GM12878 (cell line): ENCODE measurements at places on chromosomes 16 and 17.

DNA sequence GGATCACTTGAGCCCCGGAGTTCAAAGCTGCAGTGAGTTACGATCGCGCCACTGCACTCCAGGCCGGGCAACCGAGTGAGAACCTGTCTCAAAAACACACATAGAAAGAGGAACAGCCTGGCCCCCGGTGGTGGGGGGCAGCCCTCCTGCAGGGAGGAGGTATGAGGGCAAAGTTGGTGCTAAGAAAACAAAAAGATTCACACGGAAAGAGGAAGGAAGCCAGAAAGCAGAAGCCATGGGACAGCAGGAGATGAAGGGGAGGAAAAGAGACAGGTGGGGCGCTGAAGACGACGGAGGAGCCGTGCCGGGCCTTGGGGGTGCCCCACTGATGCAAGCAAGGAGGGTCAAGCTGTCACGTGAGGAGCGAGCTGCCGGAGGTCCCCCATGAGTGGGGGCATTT is 8.2 kb upstream of the C16orf74 start:
- DNase-seq, result no peak

DNA sequence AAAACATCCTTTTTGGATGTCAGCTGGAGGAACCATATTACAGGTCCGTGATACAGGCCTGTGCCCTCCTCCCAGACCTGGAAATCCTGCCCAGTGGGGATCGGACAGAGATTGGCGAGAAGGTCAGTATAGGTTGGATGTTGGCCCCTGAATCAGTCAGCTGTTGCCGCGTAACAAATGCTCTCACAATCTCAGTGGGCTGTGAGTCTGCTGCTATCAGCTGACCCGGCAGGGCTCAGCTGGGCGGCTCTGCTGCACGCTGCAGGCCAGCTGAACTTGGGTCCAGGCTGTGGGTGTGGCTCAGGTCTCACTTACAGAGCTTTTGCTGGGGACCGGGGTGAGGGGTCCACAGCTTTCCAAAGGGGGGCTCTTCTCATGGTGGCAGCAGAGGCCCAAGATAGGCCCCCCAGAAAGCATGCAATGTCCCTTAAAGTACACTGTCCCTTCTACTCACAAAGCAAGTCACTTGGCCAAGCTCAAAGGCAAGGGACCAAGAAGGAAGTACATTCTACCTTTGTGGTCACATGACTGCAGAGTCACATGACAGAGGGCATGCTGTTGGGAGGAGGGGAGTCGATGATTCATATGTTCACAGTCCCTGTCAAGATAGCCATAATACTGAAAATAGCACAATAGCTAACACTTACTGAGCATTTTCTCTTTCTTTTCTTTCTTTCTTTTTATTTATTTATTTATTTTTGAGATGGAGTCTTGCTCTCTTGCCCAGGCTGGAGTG is 134.2 kb downstream of the ABCC1 start:
- no peak for DNase-seq

DNA sequence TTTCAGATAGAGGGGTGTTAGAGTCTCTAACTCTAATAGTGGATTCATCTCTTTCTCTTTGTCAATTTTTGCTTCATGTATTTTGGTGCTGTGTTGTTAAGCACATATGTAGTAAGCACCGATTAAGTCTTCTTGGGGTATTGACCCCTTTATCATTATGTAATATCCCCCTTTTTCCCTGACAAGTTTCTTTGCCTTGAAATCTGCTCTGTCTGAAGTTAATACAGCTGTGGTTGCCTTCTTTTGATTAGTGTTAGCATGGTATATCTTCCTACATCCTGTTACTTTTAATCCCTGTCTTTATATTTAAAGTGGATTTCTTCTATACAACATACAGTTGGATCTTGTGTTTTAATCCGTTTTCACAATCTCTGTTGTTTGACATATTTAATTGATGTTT is 60.6 kb downstream of the BCAS3 start:
- DNase-seq, result no peak

DNA sequence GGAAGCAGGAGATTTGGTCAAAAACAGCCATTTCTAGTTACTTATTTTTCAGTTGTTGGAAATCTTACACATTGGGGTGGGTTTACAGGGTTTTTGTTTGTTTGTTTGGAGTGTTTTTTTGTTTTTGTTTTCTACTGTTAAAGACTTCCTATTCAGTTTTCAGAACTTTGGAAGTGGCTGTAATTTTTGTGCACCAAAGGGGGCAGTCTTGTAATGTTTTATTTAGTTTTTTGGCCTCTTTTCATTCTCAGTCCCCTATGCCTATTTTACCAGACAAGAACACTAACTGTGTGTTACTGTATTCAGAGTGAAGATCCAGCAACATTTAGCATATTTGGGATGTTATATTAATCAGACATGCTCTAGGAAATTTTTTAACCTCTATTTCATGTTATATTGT is 20.6 kb downstream of the TPPP3 start:
- DNase-seq, result no peak

GRCh38 chr16:72284042-72284789 is 112.3 kb upstream of the PMFBP1 start:
- DNase-seq, result no peak

DNA sequence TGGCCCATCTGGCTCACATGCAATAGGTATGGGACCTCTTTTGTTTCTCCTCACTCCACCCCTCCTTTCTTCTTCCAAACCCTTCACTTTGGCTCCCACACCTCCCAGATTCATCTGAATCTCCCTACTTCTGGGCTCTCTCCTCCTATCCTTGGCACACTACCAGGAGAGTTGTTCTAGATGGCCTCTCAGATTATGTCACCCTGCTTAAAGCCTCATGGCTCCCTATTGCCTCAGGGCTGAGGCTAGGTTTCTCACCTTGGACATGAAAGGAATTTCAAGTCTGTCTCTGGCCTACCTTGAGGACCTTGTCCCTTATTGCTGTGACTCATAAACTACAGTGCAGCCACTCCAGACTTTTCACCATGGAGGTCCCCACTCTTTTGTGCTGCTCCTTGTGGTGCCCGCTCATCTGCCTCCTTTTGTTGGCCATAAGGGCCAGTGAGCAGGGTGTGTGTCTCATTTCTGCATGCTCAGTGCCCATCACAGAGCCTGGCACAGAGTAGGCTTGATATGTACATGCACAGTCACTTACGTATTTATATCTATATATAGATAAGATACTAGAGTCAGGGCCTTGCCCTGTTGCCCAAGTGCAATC is 1.0 kb upstream of the MFAP4 start:
- DNase-seq, result no peak

GRCh38 chr17:69898601-69899000 is 176.4 kb upstream of the KCNJ16 start:
- DNase-seq, result no peak

DNA sequence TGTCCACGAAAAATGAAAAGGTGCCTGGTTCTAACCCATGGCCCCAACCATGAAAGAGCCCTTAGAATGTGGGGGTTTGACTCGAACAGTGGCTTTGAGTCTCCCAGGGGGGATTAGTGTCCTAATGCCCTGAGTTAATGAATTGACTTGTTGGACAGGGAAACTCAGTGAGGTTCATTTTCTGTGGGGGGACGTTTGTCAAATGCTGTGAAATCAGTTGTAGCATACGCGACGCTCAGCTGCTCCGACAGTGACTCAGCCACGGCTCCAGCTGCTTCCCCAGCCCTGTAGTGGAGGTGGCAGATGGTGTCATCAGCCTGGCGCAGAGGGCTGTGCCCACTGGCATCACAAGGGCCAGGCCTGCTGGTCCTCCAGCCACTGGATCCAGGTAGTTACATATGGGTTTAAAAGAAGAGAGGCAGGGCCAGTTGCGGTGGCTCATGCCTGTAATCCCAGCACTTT is 3.9 kb upstream of the TMEM235 start:
- DNase-seq, result no peak

DNA sequence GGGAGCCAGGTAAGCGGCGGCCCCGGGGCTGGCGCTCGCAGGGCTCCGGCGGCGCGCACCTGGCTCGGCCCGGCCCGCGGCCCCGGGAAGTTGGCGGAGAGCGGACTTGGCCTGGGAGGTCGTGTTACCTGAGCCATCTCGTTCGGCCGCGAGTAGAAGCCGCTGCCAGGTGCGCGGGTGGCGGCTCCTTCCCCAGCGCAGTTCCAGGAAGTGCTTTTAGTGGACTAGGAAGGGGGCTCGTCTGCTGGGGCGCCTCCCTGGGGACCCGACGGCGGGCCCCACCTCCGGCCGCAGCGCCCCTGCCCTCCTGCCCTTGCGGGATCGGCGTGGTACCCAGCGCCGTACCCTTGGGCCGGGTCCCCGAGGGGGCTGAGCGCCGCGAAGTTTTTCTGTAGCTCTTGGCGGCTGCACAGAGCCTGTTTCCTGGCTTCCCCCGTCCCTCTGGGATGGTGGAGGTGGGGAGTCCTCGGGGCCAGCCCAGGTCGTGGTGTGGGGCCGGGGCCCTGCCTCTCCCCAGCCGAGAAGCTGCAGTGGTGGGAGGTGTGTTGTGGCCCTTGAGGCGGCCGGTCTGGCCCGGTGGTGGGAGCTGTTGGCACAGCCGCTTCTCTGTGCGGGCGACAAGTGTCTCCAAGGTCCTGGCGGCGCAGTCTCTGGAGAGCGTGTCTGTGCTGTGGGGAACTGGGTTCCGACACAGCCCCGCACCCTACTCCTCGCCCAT is 96.9 kb downstream of the RAB11FIP4 start:
- no peak for DNase-seq

- DNase-seq, result no peak
Observed at GRCh38 chr17:50560931-50561745, 623 bp downstream of the CACNA1G start.

- DNase-seq, result no peak
Observed at GRCh38 chr17:16080366-16080765, 80.7 kb downstream of the TTC19 start.
